ENCODE measurements at places on chromosomes 2 and 18.
A peak's percentile ranks its signal among the peaks of the same experiment; 100 is the strongest.

GRCh38 chr18:79396431-79397246 lies 909 bp downstream of the NFATC1 start:
- peak; percentile 61 for DNase-seq

DNA sequence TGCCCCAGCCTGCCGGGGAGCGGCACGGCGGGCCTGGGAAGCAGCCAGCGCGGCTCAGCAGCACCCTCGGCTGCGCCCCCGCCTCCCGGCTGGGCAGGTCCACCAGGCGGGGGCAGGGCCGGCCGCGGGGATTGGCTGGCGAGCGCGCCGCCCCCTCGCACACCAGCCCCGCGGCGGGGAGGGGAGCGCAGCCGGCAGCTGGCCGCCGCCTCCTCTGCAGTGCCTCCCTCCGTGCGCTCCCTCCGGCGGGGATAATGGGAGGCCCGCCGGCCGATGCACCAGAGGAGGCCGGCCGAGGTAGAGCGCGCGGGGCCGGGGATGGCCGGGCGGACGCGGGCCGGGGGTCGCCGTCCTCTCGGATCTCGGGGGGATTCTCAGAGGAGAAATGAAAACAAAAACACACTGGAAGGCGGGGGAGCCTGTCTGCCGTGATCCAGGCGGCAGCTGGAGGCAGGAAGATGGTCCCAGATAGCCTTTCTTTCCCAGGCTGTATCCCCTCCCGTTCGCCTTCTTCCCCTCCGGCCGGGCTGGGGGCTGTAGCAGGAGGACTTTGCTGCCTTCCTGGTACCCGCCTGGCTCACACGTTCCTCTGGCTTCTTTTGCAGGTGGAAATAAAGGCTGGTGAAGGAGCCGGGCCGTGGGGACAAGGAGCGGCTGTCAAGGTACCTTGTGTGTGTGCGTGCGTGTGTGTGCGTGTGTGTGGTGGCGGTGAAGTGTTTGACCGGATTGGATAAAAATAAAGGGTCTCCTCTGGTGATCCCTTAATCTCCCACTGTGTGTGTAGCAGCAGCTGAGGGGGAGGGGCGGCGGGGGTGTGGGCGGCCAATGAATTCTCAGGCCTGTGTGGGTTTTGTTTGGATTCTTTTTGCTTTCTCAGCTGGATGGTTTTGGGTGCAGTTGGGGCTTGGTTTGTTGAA lies 18.1 kb downstream of the TET3 start:
- peak; percentile 84 for DNase-seq

- no peak for DNase-seq
Observed at GRCh38 chr2:65661980-65662653, 229.7 kb upstream of the SPRED2 start.

GRCh38 chr2:161166538-161167409 lies 6.5 kb downstream of the TANK start:
- no peak for DNase-seq

DNA sequence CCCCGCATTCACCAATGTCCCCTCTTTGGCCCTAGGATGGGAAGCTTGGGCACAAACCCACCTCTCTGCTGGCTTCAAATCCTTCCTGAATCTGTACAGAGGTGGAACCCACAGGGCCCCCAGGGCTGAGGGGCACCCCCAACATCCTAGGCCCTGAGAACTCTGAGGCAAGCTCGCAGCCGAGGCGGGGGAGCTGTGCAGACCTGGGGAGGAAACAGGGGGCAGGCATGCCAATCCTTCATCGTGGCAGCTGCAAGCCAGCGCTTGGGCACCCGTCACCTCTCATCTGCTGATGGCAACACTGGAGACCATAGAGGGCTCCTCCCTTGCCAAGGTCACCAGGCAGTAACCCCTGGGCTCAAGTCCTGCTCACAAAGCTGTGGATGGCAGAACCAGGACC lies 10.8 kb downstream of the ECEL1 start:
- no peak for DNase-seq

- DNase-seq, result no peak
Observed at GRCh38 chr2:26095758-26096157, 61.9 kb downstream of the RAB10 start.

Measured in hematopoietic multipotent progenitor cell treated with erythropoietin and hydrocortisone succinate and interleukin-3 and kit ligand, for 8 days (in vitro differentiated cells).